ENCODE measurements at places on chromosomes 12 and 14.

- no peak for DNase-seq
Observed at GRCh38 chr12:68454892-68455291, 122.7 kb upstream of the MDM1 start.

- no peak for DNase-seq
Observed at GRCh38 chr14:103891667-103892215, 36.5 kb upstream of the TDRD9 start.

- DNase-seq, result no peak
Observed at GRCh38 chr12:53505555-53506449, 1.5 kb downstream of the NPFF start.

GRCh38 chr12:117162633-117163032 is 27.6 kb downstream of the FBXO21 start:
- no peak for DNase-seq

DNA sequence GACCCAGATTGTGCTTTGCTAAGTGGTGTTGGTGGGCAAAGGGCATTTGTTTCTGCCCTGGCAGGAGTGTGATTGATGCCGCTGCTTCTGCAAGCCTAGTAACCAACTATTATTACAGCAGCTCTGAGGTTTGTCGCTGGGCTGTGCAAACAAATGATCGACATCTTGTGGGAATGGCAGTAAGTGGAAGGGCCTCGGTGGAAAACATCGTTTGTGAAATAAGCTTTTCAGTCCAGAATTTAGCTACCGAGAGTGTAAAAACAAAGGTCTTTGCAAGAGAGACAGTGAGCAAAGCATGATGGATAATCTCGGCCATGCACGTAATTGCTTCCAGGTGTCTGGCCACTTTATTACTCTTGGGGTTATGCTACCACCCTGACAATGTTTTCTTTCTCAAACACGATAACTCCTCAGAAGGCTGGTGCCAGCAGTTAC is 397.7 kb upstream of the PRICKLE1 start:
- DNase-seq, result no peak

GRCh38 chr12:52241205-52241842 is 8.3 kb downstream of the KRT7 start:
- DNase-seq, result no peak

- no peak for DNase-seq
Observed at GRCh38 chr12:15393037-15393436, 70.7 kb downstream of the PTPRO start.

- DNase-seq, result no peak
Observed at GRCh38 chr14:53915364-53916014, 41.1 kb downstream of the BMP4 start.

- no peak for DNase-seq
Observed at GRCh38 chr14:53857625-53858344, 98.8 kb downstream of the BMP4 start.

DNA sequence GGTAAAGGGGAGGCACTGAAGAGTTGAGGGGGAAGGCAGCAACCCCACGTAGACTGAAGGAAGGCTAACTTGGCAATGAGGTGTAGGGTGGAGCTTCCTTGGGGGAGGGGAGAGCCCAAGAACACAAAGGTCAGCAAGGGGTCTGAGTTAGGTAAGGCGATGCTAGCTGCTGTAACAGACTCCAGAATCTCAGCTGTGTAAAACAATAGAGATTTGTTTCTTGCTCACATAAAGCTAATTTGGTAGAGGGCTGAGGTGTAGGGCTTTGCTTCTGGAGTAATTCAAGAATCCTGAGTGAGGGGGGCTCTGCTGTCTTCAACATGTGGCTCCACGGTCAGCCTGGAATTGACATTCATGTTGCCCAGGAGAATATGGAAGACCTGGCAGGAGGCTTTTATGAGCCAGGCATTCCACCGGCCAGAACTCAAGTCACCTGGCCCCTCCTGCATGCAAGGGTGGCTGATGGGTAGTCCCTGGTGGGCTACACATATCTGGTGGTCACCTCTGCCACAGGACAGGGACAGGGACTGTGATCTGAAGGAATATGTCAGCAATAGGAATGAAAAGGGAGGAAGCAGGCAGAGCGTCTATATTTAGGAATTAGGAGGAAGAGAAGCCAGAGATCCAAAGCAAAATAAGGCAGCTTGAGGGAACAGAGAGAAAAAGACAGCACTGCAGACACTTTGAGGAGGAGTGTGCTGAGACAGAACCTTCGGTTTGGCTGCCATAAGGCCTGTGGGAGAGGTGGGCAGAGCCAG is 153.7 kb downstream of the ZFP36L1 start:
- DNase-seq, result no peak

DNA sequence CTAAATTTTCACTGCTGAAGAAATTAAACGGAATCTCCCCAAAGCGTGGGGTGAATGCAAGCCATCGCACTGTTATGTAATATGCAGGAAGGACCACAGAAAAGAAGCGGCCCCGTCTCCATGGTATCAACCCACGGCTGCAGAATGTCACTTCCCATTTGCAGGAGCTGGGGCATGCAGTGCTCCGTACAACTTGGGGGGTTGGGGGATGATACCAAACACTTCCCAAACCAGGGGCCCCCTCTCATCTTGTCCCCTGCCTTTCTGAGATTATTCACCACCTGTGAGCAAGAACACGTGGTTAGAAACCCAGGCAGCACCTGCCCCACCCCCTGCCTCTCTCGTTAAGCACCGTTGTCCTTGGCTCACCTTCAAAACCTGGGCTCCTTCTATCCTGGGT is 505.1 kb upstream of the TMEM132C start:
- DNase-seq, result no peak

DNA sequence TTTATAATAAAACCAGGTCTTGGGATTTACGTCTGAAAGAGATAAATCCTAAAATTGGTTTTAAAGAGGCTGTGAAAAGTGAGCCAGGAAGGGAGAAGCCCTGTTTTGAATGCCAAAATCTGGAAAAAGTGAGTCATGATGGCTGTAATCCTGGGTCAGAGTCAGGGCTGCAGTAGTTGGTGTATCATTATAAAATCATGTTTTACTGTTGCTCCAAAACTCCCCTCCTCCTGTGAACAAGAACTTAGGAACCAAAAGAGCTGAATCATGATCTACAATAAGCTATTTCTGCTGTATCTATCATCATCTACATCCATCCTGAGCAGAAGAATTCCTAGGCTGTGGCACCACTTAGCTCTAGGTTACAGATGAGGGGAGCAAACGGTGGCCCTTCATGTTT is 79.3 kb downstream of the LMO3 start:
- no peak for DNase-seq

- DNase-seq, result no peak
Observed at GRCh38 chr12:39443929-39444209, 949 bp upstream of the KIF21A start.

DNA sequence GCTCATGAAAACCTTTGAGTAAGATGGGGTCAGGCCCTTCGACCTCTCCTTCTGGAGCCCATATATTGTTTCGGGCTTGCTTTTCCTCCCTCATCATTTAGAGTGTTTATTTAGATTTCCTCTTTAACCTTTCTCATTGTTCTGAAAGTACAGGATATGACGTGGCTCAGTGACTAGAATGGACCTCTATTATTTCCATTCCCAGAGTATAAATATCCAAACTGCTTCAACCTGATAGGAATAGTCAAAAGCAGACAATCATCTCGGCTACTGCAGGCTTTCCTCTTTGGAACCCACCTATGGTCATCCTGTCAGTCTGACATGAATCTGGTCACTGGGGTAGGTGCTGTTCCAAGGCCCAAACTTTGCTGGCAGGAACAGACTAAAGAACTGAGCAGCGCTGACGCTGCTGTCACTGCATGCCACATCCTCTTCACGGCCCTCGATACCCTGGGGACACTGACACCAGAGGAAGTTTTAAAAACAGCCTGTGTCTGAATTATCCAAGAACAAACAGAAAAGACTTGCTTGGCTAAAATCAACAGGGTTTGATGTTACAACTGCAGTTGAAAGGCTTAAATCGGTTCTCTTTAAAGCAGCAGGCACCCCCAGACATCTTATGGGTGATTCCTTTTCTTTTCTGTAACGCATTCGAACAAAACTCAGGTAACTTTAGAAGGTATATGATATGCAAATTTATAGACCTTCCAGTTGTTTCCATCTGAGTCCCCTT is 5.0 kb upstream of the DDX47 start:
- no peak for DNase-seq

- DNase-seq, result no peak
Observed at GRCh38 chr14:38389681-38390080, 133.8 kb upstream of the CLEC14A start.

GRCh38 chr12:132030367-132031038 is 80.8 kb downstream of the EP400 start:
- DNase-seq, result no peak

- no peak for DNase-seq
Observed at GRCh38 chr12:11959117-11959823, 111.5 kb upstream of the BCL2L14 start.

DNA sequence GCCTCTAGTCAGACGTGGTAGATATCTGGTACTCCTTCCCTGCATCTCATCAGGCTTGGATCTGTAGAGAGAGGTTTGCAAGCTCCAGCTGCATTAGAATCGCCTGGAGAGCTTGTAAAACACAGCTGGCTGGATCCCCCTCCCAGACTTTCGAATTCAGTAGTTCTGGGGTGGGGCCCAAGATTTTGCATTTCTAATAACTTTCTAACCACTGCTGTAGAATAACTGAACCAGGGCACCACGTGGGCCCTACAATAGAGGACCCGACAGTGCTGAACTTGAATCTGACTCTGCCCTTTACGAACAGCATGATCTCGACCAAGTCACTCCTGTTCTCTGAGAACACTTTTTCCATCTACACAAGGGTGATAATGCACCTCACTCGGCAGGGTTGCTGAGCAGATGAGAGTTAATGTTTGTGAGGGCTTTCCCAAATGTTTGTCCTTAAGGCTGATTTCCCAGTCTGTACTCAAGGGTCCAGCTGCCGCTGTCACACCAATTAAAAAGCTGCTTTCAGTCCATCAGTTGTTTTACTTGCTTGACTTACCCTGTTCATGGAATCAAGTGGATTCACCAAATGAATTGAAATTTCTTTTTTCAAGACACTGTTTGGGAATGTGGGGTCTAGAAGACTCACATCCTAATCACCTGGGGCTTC is 86.6 kb upstream of the SLC24A4 start:
- no peak for DNase-seq

- DNase-seq, result no peak
Observed at GRCh38 chr12:111034886-111035577, 114.7 kb upstream of the MYL2 start.

GRCh38 chr14:106843951-106844483 is 1317.6 kb downstream of the TMEM121 start:
- no peak for DNase-seq

GRCh38 chr12:4860741-4861140 is 49.0 kb upstream of the KCNA1 start:
- no peak for DNase-seq

DNA sequence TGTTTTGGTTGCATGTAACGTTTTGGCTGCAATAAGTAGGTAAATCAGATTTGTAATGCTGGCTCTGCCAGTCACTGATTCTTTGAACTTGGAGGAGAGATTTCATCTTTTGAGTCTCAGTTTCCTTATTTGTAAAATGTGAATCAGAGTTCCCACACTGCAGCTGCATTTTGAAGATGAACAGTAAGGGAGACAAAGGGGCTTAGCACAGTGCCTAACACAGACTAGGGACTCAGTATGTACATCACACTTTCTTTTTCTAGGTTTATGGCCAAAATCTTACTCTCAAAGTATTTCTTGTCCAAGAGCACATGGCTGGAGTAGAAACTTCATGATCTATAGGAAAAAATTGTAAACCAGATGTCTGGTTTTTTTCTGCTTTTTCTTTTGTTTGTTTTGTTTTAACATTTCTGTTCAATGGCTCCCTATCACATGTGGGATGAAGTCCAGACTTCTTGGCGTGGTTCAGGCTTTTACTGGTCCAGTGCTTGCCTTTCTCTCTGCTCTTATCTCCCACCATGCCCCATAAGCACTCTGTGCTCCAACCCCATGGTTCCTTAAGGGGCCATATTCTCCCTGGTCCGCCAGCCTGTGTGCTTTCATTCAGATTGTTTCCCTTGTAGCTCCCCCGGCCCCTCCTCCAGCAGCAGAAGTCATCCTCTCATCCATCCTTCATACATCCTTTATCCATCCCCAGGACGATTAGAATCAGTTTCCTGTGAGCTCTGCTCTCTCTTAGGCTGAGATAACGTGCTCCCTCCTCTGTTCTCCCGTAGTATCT is 58.0 kb downstream of the SYNE2 start:
- no peak for DNase-seq

- no peak for DNase-seq
Observed at GRCh38 chr12:106629797-106630659, 47.2 kb downstream of the RFX4 start.

DNA sequence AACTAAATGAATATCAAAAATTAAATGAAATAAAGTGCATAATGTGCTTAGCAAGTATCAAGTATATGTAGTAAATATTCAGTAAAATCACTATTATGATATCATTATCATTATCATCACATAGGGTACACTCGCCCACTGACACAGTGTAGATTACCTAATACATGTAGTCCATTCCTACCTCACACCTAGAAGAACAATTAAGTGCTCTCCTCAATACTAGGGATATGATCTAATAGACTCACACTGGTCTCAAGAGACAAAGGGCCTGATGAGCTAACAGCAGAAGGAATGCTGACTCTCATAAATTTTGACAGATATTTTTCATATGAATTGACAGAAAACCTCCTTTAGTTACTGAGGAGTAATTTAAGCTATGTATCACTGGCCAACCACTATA is 29.1 kb downstream of the FSCB start:
- no peak for DNase-seq

DNA sequence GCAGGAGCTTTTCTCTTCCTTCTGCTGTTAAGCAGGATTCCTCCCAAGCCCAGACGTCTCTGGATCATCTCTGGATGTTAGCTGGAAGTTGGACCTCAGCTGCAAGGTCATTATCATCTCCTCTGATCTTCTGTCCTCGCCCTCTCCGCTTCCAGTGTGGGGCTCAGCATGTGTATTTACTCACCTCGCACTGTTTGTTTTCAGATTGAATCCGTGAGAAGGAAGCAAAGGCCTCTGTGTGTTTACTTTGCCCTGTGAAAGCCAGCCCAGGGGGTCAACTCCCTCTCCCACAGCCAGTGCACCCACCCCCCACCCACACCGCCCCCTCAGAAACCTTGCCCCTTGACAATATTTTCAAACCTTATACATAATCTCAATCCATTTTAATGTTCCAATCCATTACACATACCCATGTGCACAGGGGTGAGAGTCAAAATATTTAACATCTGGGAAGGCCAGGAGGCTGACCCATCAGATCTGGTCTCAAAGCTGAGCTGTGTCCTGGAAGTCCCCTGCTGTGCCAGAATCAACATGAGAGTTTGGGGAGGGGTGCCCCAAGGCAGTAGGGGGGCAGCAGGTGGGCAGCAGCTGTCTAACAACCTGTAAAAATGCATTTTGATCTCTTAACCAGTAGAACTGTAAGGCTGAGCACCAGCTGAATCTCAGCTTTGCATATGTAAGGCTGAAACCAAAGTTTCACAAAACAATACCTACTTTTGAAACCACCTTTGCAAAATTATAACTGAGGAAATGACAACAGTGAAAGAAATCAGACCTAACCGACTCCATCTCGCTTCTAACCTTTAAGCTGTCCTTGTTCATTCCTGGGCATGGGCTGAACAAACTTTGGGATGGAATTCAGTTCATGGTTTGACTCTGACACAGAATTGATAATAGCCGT is 157.9 kb downstream of the ZNF664 start:
- DNase-seq, result no peak
